ENCODE measurements at places on chromosomes 6 and 20. TPM values are rescaled to one million over a fixed set of nuclear protein-coding genes. Genes with fewer than 3 reads are reported as not detected.
A peak's percentile ranks its signal among the peaks of the same experiment; 100 is the strongest.

DNA sequence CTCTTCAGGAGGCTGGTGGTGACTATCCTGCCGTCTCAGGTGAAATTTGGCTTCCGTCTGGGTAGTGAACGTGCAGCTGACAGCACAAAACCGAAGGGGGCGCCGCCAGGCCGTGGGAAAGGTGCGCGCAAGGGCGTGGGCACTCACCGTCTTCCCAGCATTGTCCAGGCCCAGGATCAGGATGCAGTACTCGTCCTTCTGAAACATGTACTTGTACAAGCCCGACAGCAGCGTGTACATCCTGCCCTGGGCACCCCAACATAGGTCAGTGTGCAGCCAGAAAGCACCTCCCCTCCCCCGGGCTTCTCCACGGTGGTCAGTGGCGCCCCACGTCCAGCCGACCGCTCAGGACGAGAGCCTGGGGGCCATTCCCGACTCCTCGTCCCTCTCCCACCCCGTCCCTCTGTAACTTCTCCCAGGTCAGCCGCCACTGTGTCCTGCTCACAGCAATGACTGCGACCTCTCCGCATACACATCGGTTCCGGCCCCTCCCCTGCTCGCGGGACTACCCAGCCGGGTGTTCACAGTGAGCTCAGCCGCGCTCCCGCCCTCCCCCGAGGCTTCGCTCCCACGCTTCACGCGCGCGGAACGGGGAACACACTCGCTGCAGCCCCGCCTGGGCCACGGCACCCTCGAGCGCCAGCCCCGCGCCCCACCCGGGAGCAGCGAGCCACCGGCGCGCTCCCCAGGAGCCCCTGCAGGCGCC lies 771 bp downstream of the ARFRP1 start:
- peak overlapping the region; percentile 70 for H3K27ac ChIP-seq
- no peaks in the 10 kb centered on the region for H3K27me3 ChIP-seq
- peak; percentile 66 for DNase-seq
- peaks cover 37% of the 10 kb centered on the region for H3K4me1 ChIP-seq
- peak overlapping the region; percentile 91 for H3K4me3 ChIP-seq

- no peak overlapping the region for H3K4me3 ChIP-seq
- H3K36me3 ChIP-seq, result no peaks in the 10 kb centered on the region
- no peak overlapping the region for H3K27ac ChIP-seq
- H3K27me3 ChIP-seq, result no peaks in the 10 kb centered on the region
These were observed 38.3 kb upstream of the CD2AP start for GRCh38 chr6:47439348-47439668.

GRCh38 chr20:43463527-43464218 lies 6.0 kb downstream of the SRSF6 start:
- H3K4me3 ChIP-seq, result no peak overlapping the region
- DNase-seq, result no peak

GRCh38 chr20:47653869-47654268 lies 131.4 kb downstream of the SULF2 start:
- H3K4me3 ChIP-seq, result no peak overlapping the region
- H3K27me3 ChIP-seq, result no peaks in the 10 kb centered on the region
- H3K4me1 ChIP-seq, result no peaks in the 10 kb centered on the region
- peaks cover 51% of the 10 kb centered on the region for H3K36me3 ChIP-seq

DNA sequence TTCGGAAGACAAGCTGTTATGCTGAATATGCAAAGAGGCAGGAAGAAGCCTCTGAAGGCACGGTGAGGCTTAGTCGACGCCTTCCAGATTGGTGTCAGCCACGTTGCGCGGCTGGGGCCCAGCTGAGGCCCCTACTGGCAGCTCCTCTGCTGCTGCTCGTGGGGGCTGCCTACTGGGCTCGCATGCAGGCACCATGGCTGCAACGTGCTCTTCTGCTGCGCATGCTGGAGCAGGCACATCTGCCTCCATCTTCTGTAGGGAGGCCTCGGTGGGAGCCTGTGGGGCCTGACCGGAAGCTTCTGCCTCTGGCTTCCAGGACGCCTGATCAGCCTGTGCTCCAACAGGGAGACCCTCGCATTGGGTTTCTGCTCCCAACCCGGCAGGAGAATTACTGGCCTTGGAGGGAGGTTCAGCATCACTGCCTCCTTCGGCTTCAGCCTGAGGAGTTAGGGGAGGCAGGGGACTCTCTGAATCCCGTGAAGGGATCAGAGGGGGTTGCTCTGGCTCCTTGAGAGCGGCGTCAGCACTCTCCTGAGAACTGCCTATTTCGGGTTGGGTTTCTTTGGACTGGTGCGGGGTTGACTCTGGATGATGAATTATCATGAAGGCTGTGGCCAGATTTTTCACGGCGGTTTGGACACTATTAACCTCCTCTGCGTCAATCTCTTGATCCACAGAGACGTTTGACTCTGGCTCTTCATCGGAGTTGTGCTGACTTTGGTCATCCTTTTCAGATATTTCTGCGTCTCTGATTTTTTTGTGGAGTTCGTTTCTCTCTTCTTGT lies 49.1 kb downstream of the TXLNB start:
- no peak overlapping the region for H3K4me3 ChIP-seq
- no peak overlapping the region for H3K27ac ChIP-seq
- peaks cover 2% of the 10 kb centered on the region for H3K4me1 ChIP-seq

DNA sequence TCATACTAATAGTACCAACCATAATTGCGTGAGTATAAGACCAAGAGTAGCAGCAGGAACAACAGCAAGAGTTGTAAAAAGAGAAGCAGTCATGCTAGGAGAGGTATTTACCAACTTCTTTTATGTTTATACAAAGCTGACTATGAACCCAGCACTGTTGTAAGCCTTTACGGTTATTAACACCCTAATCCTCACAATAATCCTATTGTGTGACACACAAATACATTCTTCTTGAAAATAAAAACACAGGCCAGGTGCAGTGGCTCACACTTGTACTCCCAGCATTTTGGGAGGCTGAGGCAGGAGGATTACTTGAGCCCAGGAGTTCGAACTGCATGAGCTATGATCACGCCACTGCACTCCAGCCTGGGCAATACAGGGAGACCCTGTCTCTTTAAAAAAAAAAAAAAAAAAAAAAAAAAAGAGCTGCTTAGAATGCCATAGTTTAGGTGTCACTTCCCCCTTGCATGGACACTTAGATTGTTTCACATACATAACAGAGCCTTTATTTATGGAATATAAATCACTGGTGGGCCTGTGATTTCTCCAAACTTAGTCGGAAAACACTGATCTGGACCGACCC lies 20.2 kb downstream of the HCK start:
- H3K4me3 ChIP-seq, result no peak overlapping the region

The ATP9A gene
- 0.46 TPM for polyA plus RNA-seq

DNA sequence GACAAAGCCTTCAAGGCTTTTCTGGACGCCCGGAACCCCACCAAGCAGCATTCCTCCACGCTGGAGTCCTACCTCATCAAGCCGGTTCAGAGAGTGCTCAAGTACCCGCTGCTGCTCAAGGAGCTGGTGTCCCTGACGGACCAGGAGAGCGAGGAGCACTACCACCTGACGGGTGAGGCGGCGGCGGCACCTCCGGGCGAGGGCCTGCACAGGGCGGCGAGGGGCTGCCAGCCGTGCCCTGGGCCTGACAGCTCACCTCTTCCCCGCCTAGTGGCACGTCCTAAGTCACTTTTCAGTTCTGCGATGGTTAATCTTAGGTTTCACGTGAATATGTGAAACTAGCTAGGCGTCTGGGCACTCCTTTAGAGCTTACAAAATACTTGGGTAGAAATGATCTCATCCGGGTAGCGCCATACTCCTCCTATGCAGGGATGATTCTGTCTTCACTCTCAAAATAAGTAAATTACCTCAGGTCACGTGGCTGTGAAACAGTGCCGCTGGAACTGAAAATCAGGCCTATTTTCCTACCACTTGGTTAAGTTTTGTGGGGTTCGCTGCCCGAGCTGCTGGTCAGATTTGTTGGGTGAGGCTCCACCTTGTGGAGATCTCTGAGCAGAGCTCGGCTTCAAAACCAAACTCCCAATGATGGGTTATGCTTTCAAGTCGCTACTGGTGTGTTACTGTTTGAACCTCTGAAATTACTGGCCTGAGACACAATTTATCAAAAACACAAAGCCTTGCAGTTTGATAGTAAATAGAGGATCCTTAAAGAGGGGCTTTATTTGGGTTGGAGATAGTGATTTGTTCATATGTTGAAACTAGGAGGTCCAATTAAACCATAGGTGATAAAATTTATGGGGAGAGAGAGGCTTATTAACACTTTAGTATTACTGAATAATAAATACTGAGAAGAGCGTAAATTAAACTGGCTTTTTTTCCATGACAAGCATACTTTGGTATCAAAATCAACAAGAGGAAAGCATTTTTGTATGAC lies 15.5 kb upstream of the CLDN20 start:
- H3K27ac ChIP-seq, result no peak overlapping the region
- no peaks in the 10 kb centered on the region for H3K36me3 ChIP-seq
- no peaks in the 10 kb centered on the region for H3K4me1 ChIP-seq

The SOX18 gene
- polyA plus RNA-seq, result not detected

GRCh38 chr6:53912661-53913060 lies 117.9 kb downstream of the LRRC1 start:
- no peak for DNase-seq
- H3K4me1 ChIP-seq, result no peaks in the 10 kb centered on the region
- no peaks in the 10 kb centered on the region for H3K27me3 ChIP-seq
- H3K27ac ChIP-seq, result no peak overlapping the region
- H3K36me3 ChIP-seq, result no peaks in the 10 kb centered on the region

DNA sequence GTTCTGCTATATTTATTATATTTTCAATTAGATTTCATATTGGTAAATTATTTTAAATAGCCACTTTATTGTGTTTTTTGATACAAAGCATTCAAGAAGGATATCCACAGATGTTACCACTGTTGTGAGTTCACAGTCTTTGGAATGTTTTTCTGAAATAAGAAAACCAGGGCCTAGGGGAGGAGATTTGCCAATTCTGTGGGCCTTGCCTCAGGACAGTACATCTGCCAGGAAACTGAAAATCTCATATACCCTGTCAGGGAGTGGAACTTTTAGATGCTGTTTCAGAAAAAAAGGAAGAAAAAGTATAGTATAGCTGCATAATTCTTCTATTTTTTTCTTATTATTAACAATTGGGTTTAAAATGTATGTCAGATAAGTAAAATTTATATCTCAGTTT lies 995.9 kb upstream of the ADGRB3 start:
- H3K4me1 ChIP-seq, result no peaks in the 10 kb centered on the region
- no peak overlapping the region for H3K27ac ChIP-seq
- no peaks in the 10 kb centered on the region for H3K36me3 ChIP-seq
- H3K27me3 ChIP-seq, result no peaks in the 10 kb centered on the region

GRCh38 chr6:25346064-25346463 lies 66.9 kb downstream of the CARMIL1 start:
- H3K36me3 ChIP-seq, result no peaks in the 10 kb centered on the region
- H3K27ac ChIP-seq, result no peak overlapping the region
- H3K27me3 ChIP-seq, result no peaks in the 10 kb centered on the region
- no peaks in the 10 kb centered on the region for H3K4me1 ChIP-seq

- no peaks in the 10 kb centered on the region for H3K36me3 ChIP-seq
- H3K4me1 ChIP-seq, result no peaks in the 10 kb centered on the region
- H3K27ac ChIP-seq, result no peak overlapping the region
- no peak overlapping the region for H3K4me3 ChIP-seq
- H3K27me3 ChIP-seq, result no peaks in the 10 kb centered on the region
These were observed 41.6 kb downstream of the UNC5CL start for GRCh38 chr6:40997234-40997957.

DNA sequence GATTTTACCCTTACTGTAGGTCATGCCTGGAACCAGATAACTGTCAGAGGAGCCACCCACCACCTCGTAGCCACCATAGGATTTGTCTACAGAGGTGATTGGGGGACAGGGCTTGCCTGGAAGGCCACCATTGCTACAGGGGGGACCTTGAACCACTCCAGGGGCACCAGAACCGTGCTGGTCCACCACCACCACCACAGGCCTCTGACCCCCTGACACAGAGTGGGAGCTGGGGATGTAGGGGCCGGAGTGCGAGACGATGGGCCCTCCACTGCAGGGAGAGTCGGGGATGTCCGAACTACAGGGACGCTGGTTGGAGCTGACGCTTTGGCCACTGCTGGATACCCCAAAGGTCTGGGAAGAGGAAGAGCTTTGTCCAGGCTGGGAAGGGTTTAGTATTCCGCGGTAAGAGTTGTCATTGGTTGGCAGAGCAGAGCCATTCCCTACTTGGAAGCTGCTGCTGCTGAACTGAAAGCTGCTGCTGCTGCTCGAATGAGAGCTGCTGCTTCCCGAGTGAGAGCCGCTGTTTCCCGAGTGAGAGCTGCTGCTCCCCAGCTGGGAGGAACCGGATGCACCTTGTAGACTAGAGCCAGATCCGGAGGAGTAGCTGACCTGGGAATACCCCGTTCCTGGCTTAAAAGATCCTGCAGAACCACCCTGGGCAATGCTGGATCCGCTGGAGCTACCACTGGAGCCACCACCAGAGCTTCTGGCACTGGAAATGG lies 2.2 kb downstream of the PSORS1C1 start:
- no peaks in the 10 kb centered on the region for H3K4me1 ChIP-seq
- DNase-seq, result no peak
- H3K4me3 ChIP-seq, result no peak overlapping the region
- H3K36me3 ChIP-seq, result no peaks in the 10 kb centered on the region
- H3K27me3 ChIP-seq, result no peaks in the 10 kb centered on the region

DNA sequence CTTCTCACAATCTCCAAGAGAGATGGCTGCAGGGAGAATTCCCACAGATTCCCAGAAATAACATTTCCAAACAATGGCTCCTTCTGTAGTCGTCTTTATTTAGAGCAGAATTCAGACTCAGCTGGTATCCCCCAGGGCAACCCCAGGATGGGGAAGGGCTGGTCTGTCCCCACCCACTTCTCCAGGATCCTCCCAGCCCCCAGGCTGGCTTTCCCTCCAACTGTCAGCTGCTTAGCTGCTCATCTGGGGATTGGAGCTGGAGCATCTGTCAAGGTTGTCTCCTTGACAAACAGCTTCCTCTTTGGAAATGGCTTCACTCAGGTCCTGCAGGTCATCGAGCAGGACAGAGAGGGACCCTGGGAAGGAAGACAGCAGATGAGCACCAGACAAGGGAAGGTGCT lies 3.5 kb upstream of the PSORS1C2 start:
- no peak overlapping the region for H3K27ac ChIP-seq
- no peaks in the 10 kb centered on the region for H3K36me3 ChIP-seq
- H3K4me3 ChIP-seq, result no peak overlapping the region
- H3K4me1 ChIP-seq, result peaks cover 5% of the 10 kb centered on the region
- no peak for DNase-seq
- no peaks in the 10 kb centered on the region for H3K27me3 ChIP-seq

GRCh38 chr6:46755865-46756264 lies 9.1 kb downstream of the ANKRD66 start:
- no peak overlapping the region for H3K4me3 ChIP-seq
- H3K27me3 ChIP-seq, result no peaks in the 10 kb centered on the region
- H3K36me3 ChIP-seq, result no peaks in the 10 kb centered on the region
- H3K4me1 ChIP-seq, result no peaks in the 10 kb centered on the region
- no peak overlapping the region for H3K27ac ChIP-seq

DNA sequence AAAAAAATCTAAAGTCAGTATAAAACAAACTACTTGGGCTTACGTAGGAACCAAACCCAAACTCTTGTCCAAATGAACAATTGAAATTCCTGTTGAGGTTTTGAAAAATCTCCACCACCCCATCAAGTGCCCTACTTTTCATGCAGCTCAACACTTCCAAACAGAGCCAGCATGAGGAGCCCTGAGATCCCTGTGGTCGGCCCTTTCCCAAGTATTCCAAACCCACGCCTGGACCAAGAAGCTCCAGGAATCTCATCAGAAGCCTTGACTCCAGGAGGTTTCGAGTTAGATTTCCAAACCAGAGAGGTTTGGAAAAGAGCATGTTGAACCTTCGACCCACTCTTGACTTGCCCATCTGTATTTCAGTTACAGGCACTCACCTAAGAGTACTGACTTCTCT lies 179.3 kb downstream of the MTFR2 start:
- no peaks in the 10 kb centered on the region for H3K4me1 ChIP-seq
- H3K27ac ChIP-seq, result no peak overlapping the region
- no peak overlapping the region for H3K4me3 ChIP-seq
- DNase-seq, result no peak
- H3K36me3 ChIP-seq, result no peaks in the 10 kb centered on the region

Data from CD8-positive, alpha-beta memory T cell (primary cell).